ENCODE measurements at places on chromosomes 13 and 19.
A peak's percentile ranks its signal among the peaks of the same experiment; 100 is the strongest.

GRCh38 chr19:34502582-34503411 lies 21.2 kb downstream of the WTIP start:
- DNase-seq: peak; percentile 37

DNA sequence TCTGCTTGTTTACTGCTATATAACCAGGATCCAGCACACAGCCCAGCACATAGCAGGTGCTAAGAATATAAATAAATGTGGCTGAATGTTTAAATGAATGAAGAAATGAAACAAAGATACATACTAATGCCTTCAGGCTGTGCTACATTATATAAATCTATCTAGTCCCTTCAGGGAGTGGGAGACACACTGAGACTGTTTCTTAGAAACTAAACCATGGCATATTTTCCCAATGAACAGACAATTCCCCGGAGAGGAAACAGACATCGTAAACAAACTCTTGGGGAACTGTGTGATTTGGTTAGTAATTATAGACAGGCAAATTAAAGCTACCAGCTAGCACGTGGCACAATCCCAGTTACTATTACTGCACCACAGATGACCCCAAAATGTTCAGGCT lies 9.7 kb upstream of the FEM1A start:
- DNase-seq: no peak

DNA sequence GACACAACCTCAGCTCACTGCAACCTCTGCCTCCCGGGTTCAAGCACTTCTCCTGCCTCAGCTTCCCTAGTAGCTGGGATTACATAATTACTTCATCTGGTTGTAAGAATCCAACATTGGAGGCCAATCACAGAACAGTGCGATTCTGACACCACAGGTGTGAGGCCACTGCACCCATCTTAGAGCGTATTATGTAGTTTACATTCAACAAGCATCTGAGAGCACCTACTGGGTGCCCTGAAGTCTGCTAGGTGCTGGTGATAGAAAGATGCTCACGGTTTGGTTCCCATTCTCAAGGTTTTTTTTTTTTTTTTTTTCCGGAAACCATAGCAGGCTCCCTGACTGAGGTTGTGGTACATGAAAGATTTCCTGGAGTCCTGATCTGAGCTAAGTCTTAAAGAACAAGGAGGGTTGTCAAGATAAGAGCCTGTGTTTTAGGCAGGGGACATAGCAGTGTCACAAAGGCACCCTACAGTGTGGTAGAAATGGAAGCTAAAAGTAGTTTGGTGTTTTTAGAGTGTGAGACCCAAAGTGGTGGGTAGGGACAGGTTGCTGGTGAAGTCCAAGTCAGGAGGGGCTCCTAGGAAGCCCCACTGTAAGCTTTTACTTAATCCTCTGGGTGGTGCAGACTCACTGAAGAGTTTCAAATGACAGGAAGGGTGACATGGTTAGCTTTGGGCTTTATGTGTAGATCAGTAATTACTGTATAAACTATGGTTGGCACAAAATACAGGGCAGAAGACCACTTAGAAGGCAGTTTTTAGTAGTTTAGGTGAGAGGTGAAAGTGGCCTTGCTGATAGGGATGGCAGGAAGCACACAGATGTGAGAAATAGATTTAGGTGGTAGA lies 15.2 kb downstream of the SAE1 start:
- no peak for DNase-seq

DNA sequence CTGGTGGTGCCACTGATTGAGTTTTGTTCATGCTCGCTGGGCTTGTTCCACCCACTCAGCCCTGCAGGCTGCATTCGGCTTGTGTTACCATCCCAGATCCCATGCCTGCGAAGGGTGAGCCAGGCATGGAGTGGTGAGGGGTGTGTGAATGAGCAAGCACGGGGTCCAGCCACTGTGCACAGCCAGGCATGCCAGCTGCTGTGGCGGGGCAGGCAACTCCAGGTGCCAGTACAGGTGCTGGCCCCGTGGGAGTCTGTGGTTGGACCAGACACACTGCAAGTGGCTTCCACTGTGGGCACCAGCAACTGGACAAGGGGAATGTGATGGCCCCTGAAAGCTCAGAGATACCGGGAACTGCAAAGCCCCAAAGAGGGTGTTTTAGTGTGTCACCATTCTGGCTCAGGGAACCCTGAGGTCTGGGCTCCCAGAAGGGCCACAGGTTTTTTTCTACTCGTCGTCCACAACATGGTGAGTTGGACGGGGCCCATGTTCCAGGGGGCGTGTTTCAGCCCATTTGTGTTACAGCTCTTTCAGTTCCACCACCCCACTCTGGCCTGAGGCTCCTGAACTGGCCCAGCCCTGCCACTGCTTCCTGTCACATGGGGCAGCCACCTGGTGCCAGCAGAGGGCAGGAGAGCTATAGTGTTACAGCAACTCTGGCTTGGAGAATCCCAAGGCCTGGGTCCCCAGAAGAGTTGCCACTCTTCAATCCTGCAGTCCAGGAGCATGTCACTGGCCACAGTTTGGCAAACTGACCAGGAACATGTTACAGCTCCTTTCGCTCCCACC lies 217.0 kb upstream of the OBI1 start:
- DNase-seq: no peak

GRCh38 chr13:113083402-113084061 lies 22.1 kb upstream of the F7 start:
- no peak for DNase-seq

DNA sequence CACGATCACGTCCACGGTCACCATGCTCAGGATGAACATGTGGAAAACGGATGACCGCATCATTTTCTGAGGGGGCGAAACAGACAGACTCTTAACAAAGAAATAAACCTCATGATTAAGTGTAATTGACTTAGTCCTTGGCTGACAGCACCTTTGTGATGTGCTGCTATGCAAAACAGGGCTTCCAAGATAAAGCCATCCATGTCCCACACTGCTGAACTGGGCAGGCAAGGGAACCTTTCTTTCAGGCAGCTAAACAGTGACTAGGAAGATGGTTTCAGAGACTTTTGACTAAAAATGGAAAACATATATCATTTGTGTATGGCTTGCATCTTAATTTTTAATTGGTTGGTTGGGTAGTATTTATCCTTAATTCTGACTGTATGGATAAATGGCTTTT lies 157.8 kb downstream of the NALCN start:
- no peak for DNase-seq

GRCh38 chr13:85236413-85236812 lies 562.8 kb downstream of the SLITRK6 start:
- DNase-seq: no peak

- DNase-seq: no peak
Observed at GRCh38 chr19:51760697-51761356, at the start of gene FPR2. TSS of gene FPR2 (plus strand) at chr19:51761180. CDS start at chr19:51768659, 7,479 bp downstream.

DNA sequence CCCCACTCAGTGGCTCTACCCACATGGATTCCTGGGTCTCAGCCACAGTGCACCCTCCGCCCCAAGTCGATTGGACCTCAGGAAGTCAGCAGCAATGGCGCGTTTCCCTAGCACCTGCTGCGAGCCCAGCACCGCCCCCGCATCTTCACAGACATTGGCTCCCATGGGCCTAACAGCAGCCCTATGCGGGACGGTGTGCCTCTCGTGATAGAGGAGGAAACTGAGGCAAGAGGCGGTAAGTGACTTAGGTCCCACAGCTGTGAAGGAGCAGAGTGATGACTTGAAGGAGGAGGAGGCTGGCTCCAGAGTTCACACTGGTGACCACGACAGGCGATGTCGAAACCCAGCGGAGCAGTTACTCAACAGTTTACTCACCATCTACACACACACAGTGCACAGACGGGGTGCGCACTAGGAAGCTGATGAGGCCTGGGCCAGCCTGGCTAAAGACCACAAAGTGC lies 104.5 kb upstream of the SOX1 start:
- no peak for DNase-seq

DNA sequence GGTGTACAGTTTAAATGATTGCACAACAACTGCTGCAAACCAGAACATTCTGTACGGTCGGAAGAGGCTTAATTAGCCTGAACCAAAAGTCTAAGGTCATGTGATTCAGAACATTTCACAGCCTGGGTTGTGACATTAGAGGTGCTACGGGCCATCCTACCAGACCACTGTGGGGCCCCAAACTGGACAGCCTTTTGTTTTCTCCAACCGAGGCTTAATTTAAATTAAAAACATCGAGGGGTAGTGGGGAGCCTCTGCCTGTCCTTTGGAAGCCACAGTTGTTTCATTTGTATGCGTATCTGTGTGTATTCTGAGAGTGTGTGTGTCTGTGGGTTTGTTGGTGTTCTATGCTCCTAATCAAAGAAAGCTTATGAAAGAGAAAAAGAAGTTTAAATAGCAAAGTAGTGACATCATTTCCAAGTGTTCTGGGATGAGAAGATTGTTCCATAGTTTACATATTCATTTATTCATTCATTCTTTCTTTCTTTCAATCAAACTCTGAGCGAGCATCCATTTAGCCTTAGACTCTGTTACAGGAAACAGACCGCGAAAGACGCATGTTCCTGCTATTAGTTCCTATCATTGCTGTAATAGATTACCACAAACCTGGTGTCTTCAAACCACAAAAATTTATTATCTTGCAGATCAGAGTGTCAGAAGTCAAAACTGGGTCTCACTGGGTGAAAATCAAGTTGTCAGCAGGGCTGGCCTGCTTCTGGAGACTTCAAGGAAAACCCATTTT lies 444.8 kb downstream of the FOXO1 start:
- DNase-seq: no peak

GRCh38 chr19:45505151-45505995 lies 1.9 kb upstream of the VASP start:
- no peak for DNase-seq

DNA sequence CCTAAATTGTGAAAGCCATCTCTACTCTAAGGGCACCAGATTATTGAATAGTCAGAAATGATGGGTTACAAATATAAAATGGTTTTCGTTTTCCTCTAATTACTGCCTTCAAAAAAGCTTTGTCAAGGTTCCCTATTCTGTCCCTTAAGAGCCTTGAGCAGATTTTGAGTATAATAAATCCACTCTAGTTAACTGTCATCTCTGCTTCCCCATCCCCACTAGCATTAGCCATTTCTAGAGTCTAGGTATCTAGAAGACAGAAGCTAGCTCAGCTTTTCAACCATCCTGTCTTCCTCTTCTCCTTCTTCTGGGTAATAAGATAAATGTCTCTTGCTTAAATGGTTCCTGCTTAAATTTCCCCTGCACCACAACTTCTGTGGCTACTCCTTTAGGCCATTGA lies 290.4 kb downstream of the DACH1 start:
- DNase-seq: no peak

- DNase-seq: no peak
Observed at GRCh38 chr19:10797541-10798256, 38.3 kb downstream of the TMED1 start.

GRCh38 chr13:101567841-101568240 lies 115.4 kb downstream of the ITGBL1 start:
- no peak for DNase-seq

DNA sequence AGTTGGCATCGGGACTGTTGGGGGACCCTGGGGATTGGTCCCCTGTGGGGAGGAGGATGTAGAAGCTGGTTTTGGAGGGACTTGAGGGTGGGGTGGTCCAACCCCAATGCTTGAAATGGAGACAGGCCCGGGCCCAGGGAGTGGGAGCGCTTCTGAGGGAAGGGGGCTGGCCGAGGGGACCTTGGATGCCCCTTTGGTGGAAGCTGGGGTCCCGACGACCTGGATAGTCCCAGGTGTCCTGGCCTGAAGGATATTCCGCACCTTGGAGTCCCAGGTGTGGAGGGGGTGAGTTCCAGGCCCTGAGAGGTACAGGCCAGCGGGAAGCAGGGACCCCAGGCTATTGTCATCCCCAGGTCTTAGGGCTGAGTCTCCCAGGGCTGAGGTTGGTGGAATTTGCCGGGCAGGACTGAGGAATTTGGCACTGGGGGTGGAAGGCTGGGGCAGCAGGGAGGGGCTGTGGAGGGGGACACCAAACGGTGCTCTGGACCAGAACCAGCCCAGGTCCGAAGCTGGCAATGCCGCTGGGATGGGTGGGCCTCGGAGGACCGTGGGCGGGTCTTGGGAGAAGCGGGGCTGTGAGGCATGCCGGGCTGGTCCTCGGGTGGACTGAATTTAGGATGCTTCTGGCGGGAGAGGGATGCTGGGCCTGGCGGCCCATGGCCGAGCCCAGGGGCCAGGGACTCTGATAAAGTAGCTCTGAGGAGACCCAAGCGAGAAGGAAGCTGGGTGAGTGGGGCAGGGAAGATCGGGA lies 1.8 kb downstream of the HDGFL2 start:
- peak; percentile 43 for DNase-seq

- no peak for DNase-seq
Observed at GRCh38 chr13:105979131-105980011, 556.1 kb downstream of the EFNB2 start.

DNA sequence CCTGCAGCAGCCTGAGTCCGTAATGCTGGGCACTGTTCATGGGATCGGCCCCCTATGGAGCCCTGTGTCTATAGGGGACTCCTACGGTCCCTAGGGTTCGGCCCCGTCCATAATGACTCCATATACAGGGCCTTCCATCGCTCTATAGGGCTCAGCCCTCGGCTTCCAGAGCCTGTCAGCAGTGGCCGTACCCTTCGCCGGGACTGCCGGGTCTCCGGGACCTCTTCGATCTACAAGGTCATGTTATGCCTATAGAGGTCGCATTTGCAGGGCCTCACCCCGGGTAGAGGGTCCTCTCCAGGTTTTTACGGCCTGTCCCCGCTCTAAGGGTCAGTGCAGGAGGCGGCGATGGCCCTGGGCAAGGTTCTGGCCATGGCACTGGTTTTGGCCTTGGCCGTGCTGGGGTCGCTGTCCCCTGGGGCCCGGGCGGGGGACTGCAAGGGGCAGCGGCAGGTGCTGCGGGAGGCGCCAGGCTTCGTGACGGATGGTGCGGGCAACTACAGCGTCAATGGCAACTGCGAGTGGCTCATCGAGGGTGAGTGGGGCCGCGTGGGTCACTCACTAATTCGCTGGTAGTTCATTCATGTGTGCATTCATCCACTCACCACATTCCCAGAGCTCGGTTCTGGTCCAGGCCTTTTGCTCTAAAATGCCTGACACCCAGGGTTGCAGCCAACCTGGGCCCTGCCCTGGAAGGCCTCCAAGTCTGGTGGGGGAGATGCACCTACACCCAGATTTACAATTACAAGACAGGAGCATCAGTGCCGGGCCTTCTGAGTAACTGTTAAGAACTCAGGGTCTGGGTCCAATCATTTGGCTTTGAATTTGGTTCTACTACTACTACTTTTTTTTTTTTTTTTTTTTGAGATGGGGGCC lies 699 bp downstream of the MEGF8 start:
- peak; percentile 22 for DNase-seq

DNA sequence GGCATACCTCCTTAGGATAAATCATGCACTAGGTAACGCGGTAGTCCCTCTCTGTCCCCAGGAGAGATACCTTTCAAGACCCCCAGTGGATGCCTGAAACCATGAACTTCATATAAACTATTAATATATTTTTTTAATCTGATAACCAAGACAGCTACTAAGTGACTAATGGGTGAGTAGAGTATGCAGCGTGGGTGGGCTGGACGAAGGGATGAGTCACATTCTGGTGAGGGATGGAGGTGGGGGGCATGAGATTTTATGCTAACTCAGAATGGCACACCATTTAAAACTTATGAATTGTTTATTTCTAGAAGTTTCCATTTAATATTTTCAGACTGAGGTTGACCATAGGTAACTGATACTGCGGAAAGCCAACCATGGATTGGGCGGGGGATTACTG lies 46.2 kb downstream of the CDK8 start:
- peak; percentile 41 for DNase-seq

DNA sequence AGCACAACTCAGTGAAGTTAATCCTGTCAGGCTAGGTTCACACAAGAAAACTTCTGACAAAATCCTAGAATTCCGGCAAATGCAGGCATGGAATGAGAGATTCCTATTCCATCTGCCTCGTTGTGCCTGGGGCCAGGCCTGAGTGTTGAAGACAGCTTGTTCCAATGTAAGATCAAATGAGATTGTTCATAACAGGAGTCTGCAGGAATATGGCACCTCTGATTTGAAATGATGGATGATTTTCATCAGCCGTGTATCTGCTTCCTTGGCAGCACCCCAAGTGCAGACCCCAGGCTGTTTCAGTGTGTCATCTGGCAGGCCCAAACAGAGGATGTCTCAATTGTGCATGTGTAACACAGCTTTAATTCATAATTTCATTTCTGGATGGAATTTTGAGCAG lies 35.3 kb upstream of the SACS start:
- no peak for DNase-seq

Data from GM03348 (cell line).